ENCODE measurements at places on chromosomes 2 and 18.

DNA sequence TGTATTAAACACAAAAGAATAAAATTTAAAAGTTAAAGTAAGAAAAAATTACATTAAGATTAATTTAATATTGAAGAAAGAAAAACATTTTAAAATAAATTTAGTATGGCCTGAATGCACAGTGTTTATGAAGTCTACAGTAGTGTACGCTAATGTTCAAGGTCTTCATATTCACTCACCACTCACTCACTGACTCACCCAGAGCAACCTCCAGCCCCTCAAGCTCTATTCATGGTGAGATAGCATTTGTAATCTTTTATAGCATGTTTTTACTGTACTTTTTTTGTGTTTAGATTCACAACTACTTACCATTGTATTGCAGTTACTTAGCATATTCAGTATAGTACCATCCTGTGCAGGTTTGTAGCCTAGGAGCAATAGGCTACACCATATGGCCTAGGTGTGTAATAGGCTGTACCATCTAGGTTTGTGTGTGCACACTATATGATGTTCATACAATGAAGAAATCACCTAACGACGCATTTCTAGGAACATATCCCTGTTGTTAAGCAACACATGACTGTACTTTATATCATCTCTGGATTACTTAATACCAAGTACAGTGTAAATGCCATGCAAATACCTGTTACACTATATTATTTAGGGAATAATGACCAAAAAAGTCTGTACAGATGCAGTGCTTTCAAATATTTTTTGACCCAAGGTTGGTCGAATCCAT lies 144.0 kb upstream of the IL1R2 start:
- DNase-seq, result no peak

GRCh38 chr2:164891460-164891859 lies 49.8 kb upstream of the COBLL1 start:
- DNase-seq, result no peak

GRCh38 chr2:18132697-18133096 lies 254.2 kb downstream of the KCNS3 start:
- DNase-seq, result no peak

DNA sequence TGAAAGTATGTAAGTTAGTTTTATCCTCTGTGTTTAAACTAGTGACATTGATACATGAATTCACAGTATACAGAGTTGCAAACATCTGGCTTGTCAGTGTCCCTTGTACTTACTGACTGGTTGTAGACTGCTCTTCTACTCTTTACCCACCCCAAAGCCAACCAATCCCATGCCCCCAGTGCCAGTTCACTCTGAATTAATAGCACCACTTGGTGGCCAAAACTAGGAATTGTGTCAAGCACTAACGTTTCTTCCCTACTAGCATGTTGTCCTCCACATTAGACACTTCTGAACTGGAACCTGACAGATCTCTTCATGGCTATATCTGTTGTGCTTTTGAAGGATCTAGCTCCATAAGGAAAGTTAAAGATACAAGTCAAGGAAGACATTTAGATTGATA lies 27.2 kb upstream of the OTX1 start:
- DNase-seq, result no peak

GRCh38 chr2:24984912-24985311 lies 13.2 kb upstream of the DNAJC27 start:
- peak; percentile 36 for DNase-seq

GRCh38 chr18:49548229-49548636 lies 13.6 kb upstream of the LIPG start:
- no peak for DNase-seq

DNA sequence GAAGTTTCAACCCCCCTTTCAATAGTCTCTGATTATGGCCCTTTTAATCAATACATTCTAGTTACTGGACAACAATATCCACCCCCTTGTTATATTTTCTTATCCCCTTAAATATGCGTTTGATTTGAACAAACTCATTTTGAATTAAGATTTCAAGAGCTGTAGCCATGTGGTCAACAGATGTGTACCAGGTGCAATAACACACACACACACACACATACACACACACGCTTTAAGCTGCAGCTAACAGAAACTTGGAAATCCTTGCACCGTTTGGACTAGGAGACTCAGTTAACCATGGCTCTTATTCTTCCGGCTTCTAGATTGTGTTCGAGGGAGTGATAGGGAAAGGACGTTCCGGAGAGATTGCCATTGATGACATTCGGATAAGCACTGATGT lies 82.8 kb downstream of the NRP2 start:
- no peak for DNase-seq

DNA sequence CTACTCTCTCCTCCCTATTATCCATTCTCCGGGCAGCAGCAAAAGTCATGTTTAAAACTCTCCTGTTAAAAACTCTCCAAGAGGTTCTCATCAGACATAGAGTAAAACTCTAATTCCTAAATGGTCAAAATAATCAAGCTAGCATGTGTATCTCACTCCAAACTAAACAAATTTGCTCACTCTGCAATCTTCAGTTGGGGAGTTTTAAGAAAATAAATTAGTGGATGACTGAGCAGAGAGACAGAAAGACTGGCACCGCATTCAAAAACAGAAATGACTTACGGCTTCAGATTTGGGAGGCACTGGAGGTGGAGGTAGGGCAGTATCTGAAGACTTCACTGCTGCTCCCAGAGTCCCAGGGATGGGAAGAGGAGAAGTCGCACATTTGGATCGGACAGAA lies 96.9 kb downstream of the MEP1B start:
- no peak for DNase-seq

- no peak for DNase-seq
Measured at GRCh38 chr2:19124135-19124534, 234.3 kb downstream of the OSR1 start.

DNA sequence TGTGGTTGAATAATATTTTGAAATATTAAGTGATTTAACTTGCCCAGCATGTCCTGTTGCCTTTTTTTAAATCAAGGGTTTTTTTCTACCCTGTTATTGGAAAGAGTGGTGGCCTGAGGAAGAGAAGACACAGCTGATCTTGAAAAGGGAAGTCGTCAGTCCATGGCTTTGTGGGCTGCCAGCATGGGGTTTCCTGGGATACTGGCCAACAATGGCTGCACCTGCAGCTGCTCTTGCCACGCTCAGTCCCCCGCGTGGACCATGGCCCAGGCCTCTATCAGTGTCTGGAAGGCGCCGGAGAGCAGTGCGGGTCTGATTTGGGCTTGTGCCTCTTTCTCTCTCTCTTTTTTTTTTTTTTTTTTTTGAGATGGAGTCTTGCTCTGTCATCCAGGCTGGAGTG lies 99.3 kb downstream of the ASB1 start:
- no peak for DNase-seq

GRCh38 chr2:37786191-37786698 lies 114.8 kb upstream of the CDC42EP3 start:
- no peak for DNase-seq

DNA sequence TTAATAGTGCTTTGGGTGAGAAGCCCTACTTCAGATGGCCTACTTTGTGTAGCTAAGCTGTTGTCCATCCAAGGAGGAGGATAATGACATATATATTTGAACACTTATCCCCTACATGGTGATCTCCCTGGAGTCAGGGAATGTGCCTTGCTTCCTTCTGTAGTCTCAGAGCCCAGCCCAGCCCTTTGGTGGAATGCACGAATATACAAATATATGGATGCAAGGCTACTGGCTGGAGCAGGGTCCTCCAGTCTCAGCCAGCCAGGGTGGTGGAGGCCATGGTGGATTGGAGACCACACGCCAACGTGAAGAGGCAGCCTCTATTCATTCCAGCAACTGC lies 150.6 kb upstream of the RIOK3 start:
- no peak for DNase-seq

- no peak for DNase-seq
Measured at GRCh38 chr2:238645095-238645494, 202.8 kb upstream of the TWIST2 start.

GRCh38 chr2:148552675-148553331 lies 91.7 kb upstream of the EPC2 start:
- no peak for DNase-seq

GRCh38 chr2:172970660-172971059 lies 105.0 kb upstream of the MAP3K20 start:
- DNase-seq, result no peak

GRCh38 chr2:222307143-222307756 lies 8.5 kb upstream of the PAX3 start:
- DNase-seq, result no peak

GRCh38 chr2:236712961-236713673 lies 143.5 kb downstream of the ACKR3 start:
- no peak for DNase-seq

GRCh38 chr18:374721-375168 lies 106.9 kb upstream of the THOC1 start:
- DNase-seq, result no peak

DNA sequence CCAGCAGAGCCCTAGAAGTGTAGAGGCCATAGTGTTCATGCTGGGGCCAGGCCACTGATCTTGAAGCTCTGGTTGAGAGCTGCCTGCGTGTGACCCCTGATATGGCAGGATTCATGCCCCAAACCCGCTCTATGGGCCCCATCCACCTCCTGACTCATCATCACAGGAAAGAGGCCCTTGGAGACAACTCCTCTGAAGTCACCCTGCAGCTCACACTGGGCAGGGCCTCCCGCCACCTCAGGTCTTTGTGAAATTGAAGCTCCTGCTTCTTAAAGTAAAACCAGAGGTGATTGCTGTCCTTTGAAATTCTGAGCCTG lies 12.0 kb upstream of the TUBB6 start:
- DNase-seq, result no peak

DNA sequence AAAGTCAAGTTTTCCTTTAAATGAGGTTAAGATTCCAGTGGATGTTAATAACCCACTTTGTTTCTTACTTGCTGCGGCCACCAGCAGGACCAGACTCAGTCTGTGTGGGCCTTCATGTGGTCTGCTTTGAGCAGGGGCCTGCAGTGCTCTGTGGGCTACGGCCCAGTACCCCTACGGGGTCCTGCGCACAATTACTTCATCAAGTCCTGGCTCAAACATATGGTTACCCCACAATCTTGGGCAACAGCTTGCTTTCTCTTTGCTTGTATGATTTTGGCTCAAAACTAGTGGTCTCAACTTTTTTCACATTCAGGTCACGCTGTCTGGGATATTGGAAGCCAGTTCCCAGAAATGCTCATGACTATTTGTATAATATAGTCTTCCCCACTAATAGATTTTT lies 64.2 kb downstream of the PTPN2 start:
- DNase-seq, result no peak

GRCh38 chr18:61850756-61851155 lies 42.1 kb downstream of the RNF152 start:
- DNase-seq, result no peak

DNA sequence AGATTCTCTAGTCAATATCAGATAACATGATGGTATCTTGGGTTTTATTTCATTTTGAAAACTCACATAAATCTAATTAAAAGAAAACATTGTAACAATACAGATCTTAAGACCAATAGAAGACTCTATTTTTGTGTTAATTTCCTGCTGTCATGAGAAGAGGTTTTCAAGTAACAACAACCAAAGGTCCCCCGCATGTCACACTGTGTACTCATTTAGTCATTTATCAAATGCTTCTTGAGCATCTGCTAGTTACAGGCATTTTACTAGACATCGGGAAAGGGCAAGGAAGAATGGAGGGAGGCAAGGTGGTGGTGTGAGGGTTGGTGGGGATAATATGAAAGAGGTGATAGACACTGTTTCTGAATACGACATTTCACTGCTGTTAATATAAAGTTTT lies 77.7 kb upstream of the CHRNA1 start:
- no peak for DNase-seq
